Right ventricle myocardium superior (tissue), 1 donor: ENCODE measurements at places on chromosomes 6 and 20. TPM values are rescaled to one million over a fixed set of nuclear protein-coding genes. Genes with fewer than 3 reads are reported as not detected.

Gene CPNE5
- total RNA-seq: 10.0 TPM

- no peak for DNase-seq
Measured at GRCh38 chr6:75657327-75657726, 55.6 kb downstream of the SENP6 start.

Gene HLA-DMB
- 10.4 TPM for total RNA-seq

DNA sequence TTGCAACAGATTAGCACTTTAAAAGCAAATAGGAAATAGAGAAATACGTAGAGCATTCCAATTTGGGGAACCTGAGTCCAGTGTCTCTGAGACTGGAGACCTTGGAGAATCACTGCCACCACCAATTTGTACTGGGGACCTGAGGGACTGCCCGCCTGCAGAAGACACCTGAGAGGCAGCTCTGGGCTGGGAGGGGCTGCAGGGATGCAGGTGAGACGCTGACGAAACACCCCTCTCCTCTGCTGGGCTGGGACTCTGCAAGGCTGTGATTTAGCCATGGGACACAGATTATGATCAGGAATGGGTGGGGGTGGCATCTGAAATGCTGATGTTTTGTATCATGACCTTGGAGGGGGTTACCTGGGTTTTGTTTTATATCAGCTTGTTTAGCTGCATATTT, 7.0 kb upstream of the APMAP start:
- DNase-seq: no peak

Gene SLC35D3
- total RNA-seq: not detected

Gene SAMD3
- total RNA-seq: 0.19 TPM

GRCh38 chr6:44582930-44583329, 195.4 kb downstream of the CDC5L start:
- DNase-seq: no peak

DNA sequence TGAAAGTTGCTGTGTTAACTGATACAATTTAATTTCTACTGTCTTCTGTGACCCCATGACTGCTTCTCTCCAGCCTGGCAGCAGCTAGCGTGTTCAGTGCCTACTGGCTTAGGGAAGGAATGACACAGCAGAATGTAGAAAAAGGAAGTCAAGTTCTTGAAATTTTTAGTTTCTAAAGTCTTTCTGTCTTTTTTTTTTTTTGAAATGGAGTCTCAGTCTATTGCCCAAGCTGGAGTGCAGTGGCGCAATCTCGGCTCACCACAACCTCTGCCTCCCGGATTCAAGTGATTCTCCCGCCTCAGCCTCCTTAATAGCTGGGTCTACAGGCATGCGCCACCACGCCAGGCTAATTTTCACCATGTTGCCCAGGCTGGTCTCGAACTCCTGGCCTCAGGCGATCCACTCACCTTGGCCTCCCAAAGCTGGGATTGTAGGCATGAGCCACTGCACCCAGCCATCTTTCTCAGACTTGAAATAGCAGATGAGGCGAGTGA, 39.3 kb downstream of the PCNA start:
- peak; percentile 87 for DNase-seq

- DNase-seq: no peak
Measured at GRCh38 chr6:50198245-50198644, 148.5 kb upstream of the DEFB112 start.

Gene RAET1G
- not detected for total RNA-seq

DNA sequence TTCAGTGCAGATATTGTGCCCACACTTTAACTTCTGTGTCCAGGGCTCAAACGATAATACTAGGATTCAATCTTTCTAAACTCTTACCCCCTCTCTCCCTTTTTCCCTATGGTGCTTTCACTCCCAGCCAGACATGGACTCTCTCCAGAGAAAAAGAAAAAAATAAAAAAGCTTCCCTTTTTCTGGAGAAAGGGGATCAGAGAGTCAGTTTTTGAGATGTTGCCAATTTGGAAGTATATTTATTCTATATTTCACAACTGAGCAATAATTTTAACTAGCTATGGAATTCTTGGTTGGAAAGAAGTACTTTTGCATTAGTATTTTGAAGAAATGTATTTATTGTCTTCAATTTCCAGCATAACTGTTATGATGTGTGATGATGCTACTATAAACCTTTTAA, 72.2 kb upstream of the ZFP64 start:
- no peak for DNase-seq

Gene SYS1
- 25.3 TPM for total RNA-seq

DNA sequence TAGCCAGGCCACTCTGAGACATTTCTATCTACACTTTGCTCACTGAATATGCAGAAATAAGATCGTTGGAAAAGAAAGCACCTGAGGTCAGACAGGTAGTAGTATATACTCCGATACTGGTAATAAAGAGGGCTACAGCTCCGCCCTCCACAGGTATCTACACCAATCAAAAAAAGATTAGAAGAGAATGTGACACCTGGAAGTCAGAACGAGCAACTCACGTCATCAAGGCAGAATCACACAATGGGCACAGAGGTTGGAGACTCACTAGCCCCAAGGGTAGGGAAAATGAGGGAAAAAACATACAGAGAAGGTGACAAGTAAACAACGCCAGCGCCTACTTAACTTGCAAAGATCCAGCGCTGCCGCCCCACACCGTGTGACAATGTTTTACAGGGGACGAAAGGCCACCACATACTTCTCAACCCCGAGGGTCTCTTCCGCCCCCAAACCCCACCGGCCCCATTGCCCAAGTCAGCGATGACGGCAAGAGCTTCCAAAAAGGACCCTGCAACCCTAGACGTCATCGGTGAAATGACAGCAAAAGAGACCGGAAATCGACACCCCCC, 653 bp downstream of the LMBRD1 start:
- DNase-seq: no peak
